Amniotic stem cell (primary cell): ENCODE measurements at places on chromosomes 2 and 18.

- no peak for DNase-seq
Measured at GRCh38 chr2:11263177-11263576, 81.3 kb downstream of the ROCK2 start.

- no peak for DNase-seq
Measured at GRCh38 chr2:164675027-164675426, 53.7 kb upstream of the GRB14 start.

DNA sequence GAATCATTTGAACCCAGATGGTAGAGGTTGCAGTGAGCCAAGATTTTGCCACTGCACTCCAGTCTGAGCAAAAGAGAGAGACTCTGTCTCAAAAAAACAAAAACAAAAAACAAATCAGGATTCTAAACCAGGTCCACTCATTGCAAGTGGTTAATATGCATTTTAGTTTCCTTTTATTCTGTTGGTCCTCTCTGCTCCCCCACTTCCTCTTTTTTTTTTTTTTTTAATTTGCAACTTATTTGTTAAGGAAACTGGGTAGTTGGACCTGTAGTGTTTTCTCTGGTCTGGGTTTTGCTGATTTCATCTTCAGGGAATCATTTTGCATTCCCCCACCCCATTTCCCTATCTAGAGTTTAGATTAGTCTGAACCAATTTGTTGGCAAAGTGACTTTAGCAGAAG, 14.0 kb downstream of the FER1L5 start:
- no peak for DNase-seq

DNA sequence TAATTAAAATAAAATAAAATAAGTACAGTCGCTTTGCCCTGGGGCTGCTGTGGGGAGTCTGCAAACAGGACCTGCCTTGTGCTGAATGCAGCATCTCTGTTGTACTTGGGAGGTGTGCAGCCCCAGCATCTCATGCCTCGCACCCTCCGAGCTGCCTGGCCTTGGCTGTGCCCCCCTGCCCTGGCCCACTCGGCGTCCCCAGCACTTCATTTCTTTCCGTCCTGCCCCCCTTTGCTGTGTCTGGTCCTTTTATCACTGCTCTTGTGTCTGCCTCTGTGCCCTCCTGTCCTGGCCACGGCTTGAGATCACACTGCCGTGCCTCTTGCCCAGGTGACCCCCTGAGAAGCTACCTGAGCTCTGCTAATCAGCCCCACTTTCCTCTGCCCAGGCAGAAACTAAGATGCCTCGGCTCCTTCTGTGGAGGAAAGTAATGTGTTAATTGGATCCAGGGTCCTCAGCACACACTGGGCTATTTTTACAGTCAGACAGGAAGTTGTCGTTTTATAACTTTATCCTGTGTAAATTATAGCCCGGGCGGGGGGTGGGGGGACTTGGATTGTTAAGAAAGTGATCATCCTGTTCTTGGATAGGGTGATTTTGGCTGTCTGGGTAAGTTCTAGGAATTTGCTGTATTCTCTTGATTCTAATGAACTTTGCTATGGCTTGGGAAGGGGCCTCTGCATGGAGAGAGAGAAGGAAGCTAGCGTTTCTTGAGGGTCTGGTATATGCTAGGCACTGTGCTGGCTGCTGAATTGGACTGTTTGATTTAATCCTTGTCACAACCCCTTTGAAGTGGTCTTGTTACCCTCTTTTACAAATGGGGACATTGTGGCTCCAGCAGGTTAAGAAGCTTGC, 69.4 kb downstream of the AGAP1 start:
- no peak for DNase-seq

DNA sequence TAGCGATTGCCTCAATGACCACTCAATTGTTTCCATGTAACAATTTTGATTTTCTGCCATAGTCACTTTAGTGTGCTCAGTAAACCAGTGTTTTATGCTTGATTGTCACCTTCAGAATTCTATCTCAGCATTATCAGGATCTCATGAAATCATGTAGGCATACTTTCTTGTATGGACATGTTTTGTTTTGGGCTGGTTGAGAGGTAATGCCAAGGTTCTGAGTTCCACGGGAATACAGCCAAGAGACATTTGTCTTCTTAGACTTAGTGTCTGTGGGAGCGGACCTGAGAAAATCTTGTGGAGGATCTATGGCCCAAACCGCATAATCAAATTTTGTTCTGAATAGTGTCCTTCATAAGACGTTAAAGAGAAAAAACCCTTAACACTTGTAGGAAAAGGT, 10.2 kb downstream of the MSTN start:
- no peak for DNase-seq

DNA sequence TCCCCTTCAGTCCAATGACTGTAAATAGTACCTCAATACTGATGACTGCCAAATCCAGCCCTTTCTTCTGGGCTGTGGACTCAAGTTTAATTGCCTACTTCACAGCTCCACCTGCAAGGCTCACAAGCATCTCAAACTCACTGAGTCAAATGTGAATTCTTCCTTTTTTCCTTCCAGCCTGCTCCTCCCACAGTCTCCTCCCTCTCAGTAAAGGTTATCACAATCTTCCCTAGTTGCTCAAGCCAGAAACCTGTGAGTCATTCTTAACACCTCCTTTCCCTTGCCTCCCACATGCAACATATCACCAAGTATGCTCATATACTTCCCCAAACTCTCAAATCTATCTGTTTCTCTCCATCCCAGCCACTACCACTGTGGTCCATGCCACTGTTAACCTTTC, 3.7 kb upstream of the MFSD6 start:
- no peak for DNase-seq

DNA sequence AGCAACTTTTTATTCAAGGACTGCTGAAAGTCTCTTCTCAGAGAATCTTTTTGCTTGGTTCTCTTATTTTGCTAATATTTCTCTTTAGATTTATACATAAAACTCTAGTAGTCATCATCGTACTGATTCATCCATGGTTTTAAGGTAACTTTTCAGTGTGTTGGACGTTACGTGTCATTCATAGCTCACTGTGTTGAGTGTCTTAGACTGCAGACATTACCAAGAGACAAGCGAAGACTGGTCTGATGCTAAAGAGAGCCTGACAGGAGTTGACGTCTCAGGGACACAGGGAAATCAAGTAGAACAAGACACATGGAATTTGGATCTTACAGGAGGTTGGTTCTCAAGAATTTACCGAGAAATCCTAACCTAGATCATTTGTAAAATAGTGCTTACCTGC, 25.5 kb downstream of the RBM44 start:
- no peak for DNase-seq

- DNase-seq, result no peak
Measured at GRCh38 chr2:38765149-38765548, 12.9 kb upstream of the GEMIN6 start.

GRCh38 chr2:107263628-107264027, 377.7 kb upstream of the ST6GAL2 start:
- DNase-seq, result no peak

- no peak for DNase-seq
Measured at GRCh38 chr2:190759749-190760213, 110.9 kb downstream of the NAB1 start.
